ENCODE measurements at places on chromosomes 16 and 17. TPM values are rescaled to one million over a fixed set of nuclear protein-coding genes. Genes with fewer than 3 reads are reported as not detected.

DNA sequence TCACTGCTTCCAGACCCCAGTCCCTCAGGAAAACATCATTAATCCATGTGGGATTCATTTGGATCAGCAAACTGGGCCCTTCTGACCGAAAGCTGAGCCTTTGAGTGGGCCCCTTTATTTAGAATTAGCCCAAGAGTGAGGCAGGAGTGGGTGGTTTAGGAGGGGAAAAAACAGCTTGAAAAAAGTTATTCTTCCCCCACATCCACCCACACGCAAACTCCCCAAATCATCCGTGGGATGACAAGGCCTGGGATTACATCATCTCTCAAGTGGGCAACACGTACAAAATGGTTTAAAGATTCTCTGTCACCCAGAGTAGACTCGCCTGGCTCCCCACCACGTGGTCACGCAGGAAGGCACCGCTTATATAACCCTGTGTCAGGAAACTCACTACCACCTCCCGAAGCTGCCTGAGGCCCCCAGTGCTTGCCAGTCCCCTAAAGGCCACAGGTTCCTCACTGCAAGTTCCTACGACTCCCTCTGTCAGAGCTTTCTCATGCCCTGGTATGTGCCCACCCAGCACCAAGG, 27.6 kb downstream of the GSG1L start:
- H3K4me3 ChIP-seq, result no peak overlapping the region
- no peak for DNase-seq
- H3K27ac ChIP-seq, result no peak overlapping the region
- H3K27me3 ChIP-seq, result peaks cover 2% of the 10 kb centered on the region

DNA sequence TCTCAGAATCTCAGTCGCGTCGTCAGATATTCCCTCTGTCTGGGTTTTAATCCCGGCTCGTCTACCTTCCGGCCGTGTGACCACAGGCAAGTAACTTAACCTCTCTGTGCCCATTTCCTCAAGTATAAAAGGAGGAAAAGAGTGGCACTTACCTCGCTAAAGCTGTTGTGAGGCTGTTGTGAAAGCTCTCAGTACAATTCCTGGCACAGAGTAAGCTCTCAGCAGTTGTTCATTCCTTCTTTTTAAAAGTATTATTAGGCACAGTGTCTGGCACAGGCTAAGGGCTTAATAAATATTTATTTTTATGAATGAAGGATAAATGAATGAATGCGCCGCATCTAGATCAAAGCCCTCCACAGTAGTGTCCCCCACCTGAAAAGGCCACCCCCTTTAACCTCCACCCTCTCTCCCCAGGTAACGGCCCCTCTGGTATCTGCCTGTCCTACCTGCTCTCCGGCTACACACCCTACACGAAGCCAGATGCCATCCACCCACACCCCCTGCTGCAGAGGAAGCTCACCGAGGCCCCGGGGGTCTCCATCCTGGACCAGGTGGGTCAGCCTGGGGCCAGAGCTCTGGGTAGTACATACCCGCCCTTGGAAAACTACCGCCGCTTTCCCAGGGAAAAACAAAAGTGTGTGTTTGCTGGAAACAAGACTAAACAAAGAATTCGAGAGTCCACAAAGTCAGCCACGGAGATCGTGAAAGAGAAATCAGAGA, 6.0 kb downstream of the OSGIN1 start:
- DNase-seq, result no peak
- peaks cover 10% of the 10 kb centered on the region for H3K4me1 ChIP-seq
- no peaks in the 10 kb centered on the region for H3K27me3 ChIP-seq
- no peak overlapping the region for H3K27ac ChIP-seq
- no peaks in the 10 kb centered on the region for H3K36me3 ChIP-seq

DNA sequence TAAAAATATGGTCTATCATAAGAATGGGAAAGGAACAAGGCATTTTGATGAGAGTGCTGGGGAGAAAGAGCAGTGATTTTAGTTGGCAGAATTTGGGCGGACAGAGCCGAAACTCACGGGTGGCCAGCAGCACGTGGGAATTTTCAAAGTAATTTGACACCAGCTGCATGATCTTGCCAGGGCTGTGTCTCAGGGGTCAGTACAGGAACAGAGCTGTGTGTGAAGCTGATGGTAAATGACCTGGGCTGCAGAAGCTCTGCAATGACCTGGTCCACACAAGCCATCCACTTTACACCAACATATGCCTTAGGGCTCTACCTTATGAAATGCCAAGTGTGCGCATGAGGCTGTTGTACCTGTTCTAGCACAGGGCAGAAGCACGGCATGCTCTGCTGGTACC, 112.0 kb downstream of the ZFHX3 start:
- H3K4me3 ChIP-seq, result no peak overlapping the region
- DNase-seq, result no peak
- no peaks in the 10 kb centered on the region for H3K27me3 ChIP-seq
- no peak overlapping the region for H3K27ac ChIP-seq
- H3K36me3 ChIP-seq, result no peaks in the 10 kb centered on the region

The TPSD1 gene
- not detected for total RNA-seq

The ZFP3 gene
- total RNA-seq, result not detected

GRCh38 chr17:65099941-65100315, 37.2 kb upstream of the RGS9 start:
- peak overlapping the region; percentile 57 for H3K27ac ChIP-seq
- peak; percentile 80 for DNase-seq
- H3K4me1 ChIP-seq, result peaks cover 23% of the 10 kb centered on the region
- peaks cover 11% of the 10 kb centered on the region for H3K27me3 ChIP-seq

The SLC5A11 gene
- total RNA-seq, result not detected

DNA sequence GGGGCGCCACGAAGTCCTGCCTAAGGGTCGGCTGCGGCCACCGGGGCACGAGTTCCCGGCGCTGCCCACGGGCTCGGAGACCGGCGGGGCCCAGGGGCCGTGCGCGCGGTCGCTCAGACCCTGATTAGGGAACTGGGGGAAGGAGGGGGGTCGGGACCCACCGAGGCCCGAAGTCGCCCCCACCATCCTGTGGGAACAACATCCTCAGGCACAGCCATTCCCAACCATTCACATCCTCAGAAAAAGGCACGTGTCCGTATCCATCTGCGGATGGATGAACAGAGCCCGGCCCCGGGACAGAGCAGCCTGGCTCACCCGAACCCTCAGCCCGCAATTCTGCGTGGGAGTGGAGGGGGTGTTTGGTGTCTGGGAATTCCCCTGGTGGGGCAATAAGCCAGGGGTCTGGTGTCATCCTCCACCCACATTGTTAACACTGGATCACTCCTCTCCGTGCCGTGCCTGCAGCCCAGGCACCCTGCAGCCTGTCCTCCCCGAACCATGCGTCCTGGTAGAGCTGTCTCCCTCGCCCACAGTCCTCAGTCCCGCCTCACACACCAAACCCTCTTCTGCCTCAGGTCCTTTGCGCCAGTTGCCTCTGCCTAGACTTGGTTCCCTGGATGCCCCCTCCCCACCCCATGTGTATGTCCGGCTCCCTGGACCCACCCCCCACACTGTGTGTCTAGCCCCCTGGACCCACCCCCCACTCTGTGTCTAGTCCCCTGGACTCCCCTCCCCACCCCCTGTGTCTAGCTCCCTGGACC, 789 bp upstream of the CCDC57 start:
- peak; percentile 72 for DNase-seq
- peak overlapping the region; percentile 69 for H3K4me3 ChIP-seq
- no peaks in the 10 kb centered on the region for H3K36me3 ChIP-seq

DNA sequence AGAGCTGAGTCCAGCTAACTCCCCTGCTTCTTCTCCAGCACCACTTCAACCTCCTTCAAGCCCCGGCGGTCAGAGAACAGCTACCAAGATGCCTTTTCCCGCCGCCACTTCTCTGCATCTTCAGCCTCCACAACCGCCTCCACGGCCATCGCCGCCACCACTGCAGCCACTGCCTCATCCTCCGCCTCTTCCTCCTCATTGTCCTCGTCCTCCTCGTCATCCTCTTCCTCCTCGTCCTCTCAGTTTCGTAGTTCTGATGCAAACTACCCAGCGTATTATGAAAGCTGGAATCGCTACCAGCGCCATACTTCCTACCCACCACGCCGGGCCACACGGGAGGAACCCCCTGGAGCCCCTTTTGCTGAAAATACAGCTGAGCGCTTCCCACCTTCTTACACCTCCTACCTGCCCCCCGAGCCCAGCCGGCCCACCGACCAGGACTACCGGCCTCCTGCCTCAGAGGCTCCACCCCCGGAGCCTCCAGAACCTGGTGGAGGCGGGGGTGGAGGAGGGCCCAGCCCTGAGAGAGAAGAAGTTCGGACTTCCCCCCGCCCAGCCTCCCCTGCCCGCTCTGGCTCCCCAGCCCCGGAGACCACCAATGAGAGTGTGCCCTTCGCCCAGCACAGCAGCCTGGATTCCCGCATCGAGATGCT, 7.1 kb downstream of the SETD1A start:
- H3K27me3 ChIP-seq, result no peaks in the 10 kb centered on the region
- DNase-seq, result no peak
- no peak overlapping the region for H3K4me3 ChIP-seq

DNA sequence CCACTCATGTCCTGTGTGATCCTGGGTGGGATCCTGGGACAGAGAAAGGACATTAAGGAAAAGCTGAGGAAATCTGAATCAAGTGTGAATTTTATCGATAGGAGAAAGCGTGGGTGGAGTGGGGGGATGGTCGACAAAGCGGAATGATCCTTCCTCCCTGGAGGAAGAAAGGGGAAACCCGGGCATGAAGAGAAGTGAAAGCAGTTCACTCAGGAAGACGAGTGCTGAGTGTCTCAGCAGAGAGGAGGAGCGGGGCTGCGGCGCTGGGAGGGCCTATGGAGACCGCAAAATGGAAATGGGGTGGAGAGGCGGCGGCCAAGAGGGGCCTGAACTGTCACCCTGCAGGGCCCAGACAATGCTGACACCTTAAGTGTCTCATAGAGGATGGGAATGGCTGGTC, 8.7 kb downstream of the ZDHHC7 start:
- H3K27me3 ChIP-seq, result no peaks in the 10 kb centered on the region
- no peak overlapping the region for H3K4me3 ChIP-seq
- peaks cover 62% of the 10 kb centered on the region for H3K4me1 ChIP-seq

GRCh38 chr16:84277244-84277823, 17.3 kb upstream of the WFDC1 start:
- DNase-seq, result peak; percentile 18
- no peak overlapping the region for H3K4me3 ChIP-seq
- H3K36me3 ChIP-seq, result no peaks in the 10 kb centered on the region
- H3K27ac ChIP-seq, result no peak overlapping the region
- H3K27me3 ChIP-seq, result peaks cover 6% of the 10 kb centered on the region

All from astrocyte (in vitro differentiated cells and primary cell).